ENCODE measurements at places on chromosomes 16 and 17.

DNA sequence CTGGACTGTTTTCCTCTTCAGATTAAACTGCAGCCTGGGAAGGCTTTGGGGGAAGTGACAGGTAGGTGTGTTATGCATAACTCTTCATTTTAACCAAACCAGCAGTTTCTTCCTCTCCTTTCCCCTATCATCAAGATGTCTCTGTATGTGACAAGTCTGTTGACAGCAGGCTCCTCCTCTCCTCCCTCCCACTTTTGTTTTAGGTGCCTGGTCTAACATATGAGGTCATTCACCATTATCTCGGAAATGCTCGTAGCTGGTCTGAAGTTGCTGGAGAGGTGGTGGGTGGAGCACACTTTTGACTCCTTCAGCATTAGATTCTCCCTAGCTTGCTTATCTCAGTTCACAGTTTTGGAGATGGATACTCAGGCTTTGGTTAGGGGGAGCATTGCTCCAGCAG is 571.0 kb upstream of the EEF2KMT start:
- no peak for DNase-seq

DNA sequence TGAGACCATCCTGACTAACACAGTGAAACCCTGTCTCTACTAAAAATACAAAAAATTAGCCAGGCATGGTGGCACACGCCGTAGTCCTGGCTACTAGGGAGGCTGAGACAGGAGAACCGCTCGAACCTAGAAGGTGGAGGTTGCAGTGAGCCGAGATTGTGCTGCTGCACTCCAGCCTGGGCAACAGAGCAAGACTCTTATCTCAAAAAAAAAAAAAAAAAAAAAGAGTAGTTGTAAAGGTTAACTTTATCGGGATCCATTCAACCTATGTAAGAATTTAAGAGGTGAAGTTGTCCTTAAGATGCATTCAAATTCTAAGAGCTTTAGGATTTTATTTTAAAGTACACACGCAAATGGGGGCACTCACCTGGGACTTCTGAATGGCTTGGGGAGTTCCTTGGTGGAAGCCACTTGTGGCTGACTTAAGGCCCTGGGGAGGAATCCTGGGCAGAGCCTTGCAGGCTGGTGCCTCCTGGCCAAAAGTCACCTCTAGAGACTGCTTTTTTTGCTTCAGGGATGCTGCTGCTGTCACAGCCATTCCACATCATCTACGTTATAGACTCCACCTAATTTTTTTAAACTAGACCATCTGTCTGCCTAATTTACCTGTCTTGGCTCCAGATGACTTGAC is 3.3 kb downstream of the CTCF start:
- no peak for DNase-seq

DNA sequence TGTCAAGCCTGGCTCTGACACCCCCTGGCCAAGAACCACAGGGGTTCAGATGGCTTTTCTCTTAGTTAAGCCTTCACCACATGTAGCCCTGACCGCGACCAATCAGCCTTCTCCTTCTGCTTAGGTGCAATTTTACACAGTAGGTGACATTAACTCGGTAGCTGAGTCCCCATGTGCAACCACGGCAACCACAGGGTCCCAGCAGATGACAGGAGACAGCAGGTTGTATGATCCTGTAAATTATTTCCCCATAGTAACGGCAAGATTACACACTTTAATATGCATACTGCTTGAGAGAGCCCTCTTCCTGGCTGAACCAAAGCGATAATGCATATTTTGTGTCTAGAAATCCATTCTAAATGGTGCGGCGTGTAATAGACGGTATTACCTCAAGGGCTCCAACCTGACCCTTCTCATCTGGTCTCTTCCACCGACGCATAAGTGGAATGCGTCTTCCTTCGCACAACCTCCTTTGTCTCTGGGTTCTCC is 458.7 kb upstream of the ZFHX3 start:
- no peak for DNase-seq

DNA sequence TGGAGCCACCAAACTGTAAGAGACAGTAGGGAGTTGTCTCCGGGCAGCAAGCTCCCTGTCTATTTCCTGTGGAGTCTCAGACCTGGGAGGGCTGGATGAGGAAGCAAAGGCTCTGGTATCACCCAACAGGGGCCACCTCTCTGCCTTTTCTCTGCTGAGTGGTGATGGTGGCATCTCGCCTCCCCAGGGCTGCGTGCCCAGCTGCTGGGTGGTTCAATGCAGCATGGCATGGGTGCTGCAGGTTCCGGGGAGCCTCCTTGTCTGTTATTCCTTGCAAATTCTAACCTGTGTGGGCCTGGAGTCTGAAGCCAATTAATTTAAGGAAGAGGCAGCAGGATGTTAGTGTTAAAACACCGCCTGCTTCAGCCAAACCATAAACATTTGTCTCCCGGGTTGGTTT is 78.2 kb downstream of the CCDC182 start:
- peak; percentile 47 for DNase-seq

DNA sequence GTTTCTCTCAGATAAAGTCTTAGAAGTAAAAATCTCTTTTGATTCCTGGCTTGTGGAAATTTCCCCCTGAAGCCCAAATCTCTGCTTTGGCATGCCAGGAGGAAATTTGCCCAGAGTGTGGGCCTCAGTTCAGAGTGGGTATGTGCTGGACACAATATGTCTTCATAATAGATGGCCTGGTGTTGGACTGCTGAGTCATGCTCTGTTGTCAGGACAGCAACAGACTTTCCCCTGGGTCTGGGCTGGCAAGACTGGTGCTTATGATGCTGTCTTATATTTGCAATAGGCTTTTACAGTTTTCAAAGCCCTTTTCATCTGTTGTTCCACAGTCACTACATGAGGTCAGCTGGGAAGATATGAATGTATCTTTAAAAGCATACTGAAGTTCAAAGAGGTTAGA is 57.0 kb downstream of the SHISA9 start:
- DNase-seq = no peak

DNA sequence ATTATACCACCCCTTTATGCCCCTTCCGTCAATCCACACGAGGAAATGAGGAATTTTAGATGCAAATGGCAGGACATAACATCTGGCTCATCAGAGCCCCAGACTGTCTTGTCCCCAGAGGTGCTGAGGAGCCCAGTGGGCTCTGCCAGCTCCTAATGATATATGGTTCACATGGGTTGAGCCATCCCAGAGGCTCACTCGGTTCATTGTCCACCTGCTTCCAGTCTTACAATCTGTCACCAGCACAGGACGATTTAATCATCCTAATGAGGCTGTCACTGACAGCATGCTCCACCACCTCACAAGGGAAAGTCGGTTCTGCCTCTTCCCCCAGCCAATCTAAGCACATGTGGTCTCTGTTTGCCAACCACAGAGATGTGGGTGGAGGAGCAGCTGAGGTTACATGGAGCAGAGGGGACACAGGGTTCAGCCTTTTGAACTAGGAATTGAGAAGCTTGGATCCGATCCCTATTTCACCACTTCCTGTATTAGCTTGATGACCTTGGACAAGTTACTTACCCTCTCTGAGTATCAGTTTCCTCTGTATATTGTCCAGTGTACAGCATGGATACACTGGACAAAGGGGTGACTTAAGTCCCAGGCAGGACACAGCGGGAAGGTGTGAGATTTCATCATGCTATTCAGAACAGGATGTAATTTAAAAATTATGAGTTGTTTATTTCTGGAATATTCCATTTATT is 27.0 kb upstream of the DHX8 start:
- no peak for DNase-seq

- DNase-seq = no peak
Observed at GRCh38 chr17:67212231-67212630, 32.8 kb downstream of the HELZ start.

DNA sequence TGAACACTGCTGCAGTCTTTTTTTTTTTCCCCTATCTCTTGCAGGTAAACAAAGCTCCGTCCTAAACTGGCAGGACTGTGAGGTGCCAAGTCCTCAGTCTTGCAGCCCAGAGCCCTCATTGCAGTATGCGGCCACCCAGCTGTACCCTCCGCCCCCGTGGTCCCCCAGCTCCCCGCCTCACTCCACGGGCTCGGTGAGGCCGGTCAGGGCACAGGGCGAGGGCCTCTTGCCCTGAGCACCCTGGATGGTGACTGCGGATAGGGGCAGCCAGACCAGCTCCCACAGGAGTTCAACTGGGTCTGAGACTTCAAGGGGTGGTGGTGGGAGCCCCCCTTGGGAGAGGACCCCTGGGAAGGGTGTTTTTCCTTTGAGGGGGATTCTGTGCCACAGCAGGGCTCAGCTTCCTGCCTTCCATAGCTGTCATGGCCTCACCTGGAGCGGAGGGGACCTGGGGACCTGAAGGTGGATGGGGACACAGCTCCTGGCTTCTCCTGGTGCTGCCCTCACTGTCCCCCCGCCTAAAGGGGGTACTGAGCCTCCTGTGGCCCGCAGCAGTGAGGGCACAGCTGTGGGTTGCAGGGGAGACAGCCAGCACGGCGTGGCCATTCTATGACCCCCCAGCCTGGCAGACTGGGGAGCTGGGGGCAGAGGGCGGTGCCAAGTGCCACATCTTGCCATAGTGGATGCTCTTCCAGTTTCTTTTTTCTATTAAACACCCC is 13.8 kb downstream of the IL34 start:
- no peak for DNase-seq

- DNase-seq = peak; percentile 48
Observed at GRCh38 chr16:66490774-66491715, 58.9 kb downstream of the TK2 start.

DNA sequence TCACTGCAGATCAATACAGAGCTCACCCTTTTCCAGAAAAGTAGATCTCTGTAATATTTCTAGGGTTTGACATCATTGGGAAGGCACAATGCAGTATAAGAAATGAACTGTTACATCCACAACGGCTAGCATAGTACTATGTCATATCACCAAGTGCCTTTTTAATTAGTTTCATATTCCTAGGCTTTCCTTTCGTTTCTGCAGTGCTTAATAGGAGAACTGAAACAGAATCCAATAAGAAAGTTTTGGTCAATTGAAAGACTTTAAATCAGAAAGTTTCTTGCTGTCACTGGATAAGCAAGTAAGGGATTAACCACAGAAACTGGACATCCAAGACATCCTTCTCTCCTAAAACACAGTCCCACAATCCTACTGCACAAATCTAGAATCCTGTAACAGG is 3.5 kb upstream of the RNF43 start:
- DNase-seq = no peak

DNA sequence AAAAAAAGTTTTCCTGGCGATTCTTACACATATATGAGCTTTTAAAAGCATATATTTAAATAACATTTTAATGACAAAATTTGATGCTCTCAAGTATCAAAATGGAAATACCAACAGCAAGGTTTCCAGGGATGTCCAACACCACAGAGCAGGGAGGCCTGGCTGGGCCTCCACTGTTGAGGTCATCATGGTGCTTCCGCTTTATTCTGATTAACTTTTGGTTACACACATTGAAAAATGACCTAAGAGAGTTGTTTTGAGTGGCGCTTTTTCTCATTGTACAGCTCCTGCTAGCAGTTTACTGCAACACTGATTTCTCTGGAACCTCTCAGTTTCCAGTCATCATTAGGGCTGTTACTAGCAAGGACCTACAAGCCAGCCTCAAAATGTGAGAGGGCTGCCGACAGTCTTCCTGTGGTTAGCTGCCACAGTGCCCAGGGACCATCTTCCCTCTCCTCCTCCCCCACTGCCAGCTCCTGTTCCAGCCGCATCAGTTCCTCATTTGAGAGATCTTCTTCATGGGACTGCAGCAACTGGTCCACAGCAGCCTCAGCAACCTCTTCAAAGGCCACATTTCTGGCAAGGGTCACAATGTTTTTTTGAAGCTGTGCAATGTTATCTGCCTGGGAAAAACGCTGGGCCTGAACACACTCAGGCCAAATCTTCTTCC is 21.3 kb downstream of the DEF8 start:
- no peak for DNase-seq

DNA sequence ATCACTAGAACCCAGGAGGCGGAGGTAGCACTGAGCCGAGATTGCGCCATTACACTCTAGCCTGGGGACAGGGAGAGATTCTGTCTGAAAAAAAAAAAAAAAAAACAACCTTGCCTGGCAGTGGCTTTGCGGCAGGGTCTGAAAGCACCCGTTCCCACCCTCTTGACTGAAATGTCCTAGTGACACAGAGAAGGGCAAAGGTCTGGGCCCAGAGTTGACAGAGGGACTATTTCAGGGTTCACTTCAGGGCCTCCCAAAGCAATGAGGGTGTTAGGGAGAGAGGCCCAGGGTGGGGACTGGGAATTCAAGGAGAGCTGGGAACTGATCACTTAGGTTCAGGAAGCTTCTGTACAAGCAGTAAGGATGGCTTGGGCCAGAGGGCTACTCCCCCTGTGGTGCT is 13.8 kb upstream of the CDRT15L2 start:
- DNase-seq = no peak
